ENCODE measurements at places on chromosomes 2 and 18. TPM values are rescaled to one million over a fixed set of nuclear protein-coding genes. Genes with fewer than 3 reads are reported as not detected.

C1GALT1C1L gene
- total RNA-seq, result not detected

SULT1C2 gene
- not detected for total RNA-seq

KCNG2 gene
- total RNA-seq, result not detected

CSRNP3 gene
- not detected for total RNA-seq

TBR1 gene
- not detected for total RNA-seq

MBP gene
- 41.5 TPM for total RNA-seq

DYSF gene
- total RNA-seq, result 3.8 TPM

MARCHF7 gene
- total RNA-seq, result 80.3 TPM

IRS1 gene
- 4.0 TPM for total RNA-seq

FAM124B gene
- 0.25 TPM for total RNA-seq

PRSS56 gene
- total RNA-seq, result not detected

REG1B gene
- total RNA-seq, result not detected

HOXD13 gene
- total RNA-seq, result not detected

- no peak for DNase-seq
Measured at GRCh38 chr2:60364491-60364890, 189.0 kb downstream of the BCL11A start.

DNA sequence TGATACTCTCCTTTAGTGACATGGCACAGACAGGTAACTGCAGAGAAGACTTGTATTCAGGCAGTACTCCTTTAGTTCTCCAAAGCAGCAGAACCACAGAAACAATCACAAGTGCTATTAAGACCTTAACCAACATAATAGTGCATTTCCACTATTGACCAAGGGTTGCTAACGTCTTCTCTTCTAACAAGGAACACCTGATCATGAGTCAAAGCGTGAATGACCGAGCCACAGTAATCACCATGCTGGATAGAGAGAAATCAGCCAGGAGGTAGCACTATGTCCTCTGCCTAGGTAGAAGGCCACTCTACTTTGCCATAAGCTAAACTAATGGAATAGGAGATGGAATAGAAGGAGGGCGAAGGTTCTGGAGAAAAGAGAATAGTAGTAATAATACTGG, 161.0 kb downstream of the ANKRD44 start:
- DNase-seq, result no peak

- no peak for DNase-seq
Measured at GRCh38 chr2:14621114-14621513, 11.4 kb upstream of the LRATD1 start.

GRCh38 chr2:83217854-83218253, 1241.2 kb downstream of the SUCLG1 start:
- no peak for DNase-seq

- no peak for DNase-seq
Measured at GRCh38 chr2:169822785-169823392, 1.8 kb downstream of the METTL5 start.

DNA sequence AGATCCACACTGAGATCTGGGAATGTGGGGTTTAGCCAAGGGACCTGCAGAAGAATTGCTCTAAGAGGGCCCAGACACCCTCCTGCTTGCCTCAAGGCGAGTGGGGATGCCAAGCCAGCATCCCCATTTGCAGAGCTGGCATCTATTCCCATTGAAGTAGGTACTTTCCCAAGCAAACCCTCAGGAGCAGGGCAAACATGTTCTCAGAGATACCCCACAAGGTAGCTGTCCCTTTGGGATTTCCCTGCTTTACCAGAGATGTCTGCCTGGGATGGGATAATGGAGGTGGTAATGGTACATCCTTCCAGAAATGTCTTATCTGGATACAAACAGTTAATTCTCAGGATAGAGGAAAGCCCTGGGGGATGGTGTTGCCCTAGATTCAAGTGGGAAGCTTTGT, 51.2 kb downstream of the GYPC start:
- no peak for DNase-seq

- no peak for DNase-seq
Measured at GRCh38 chr2:2569836-2570235, 238.8 kb upstream of the MYT1L start.

DNA sequence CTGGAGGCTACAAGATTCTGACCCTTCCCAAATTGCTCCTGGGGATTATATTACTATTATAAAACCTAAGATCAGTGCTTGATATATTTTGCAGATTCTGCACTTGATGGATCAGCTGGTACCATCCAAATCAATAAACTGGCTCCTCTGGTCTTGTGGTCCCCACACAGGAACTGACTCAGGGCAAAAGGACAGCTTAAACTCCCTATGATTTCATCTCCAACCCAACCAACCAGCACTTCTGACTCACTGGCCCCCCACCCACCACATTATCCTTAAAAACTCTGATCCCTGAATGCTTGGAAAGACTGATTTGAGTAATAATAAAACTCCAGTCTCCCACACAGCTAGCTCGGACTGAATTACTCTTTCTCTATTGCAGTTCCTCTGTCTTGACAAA, 82.1 kb downstream of the TMEM163 start:
- DNase-seq, result no peak

DNA sequence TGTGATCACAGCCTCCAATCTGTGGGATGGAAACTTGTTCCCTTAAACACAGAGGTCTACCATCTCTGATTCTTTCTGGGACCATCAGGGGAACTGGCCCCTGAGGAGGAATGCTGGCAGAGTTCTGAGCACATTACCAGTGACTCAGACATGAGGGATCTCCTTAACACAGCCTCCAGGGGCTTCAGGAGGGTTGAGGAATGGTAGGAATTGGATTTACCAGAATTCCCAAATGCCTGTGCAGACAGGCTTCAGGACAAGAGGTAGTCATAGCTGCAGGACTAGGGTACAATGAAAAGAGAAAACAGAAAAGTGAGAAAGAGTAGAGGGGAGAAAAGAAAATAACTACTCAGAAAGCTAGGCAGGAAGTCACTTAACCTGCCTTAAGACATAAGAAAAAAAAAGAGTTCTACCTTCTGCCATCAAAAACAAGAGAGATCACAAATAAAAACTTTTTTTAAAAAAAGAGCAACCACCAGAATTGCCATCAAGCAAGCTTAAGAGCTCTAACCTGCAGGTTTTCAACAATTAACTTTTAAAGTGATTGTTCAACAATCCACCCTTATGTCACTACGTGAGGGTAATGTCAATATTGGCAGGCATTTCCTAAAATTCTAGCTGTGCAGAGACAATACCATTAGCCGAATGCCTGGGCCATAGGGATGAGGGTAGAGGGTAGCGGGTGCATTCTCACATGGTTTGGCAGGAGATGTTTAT, 524.4 kb downstream of the BCL11A start:
- DNase-seq, result no peak

- no peak for DNase-seq
Measured at GRCh38 chr2:204665771-204666170, 120.5 kb downstream of the PARD3B start.

- no peak for DNase-seq
Measured at GRCh38 chr18:70822117-70822516, 533.3 kb downstream of the SOCS6 start.

GRCh38 chr2:61238219-61239012, 76.4 kb downstream of the C2orf74 start:
- DNase-seq, result no peak

GRCh38 chr2:228796386-228796785, 474.7 kb downstream of the PID1 start:
- DNase-seq, result no peak

DNA sequence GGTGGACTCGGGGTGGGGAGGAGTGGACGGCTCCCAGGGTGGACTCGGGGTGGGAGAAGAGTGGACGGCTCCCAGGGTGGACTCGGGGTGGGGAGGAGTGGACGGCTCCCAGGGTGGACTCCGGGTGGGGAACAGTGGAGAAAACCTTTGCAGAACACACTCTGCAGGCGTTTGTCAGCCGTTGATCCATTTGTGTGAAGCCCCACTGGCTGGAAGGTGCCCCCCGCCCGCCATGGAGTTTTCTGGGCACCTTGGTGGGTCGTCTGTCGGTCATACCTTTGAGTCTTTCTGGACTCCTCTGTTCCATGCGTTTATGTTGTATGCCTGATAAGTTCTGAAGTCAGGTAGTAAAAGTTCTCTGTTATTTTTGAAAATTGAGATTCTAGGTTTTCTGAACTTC, 12.5 kb downstream of the CTDP1 start:
- DNase-seq, result no peak

GRCh38 chr2:75071766-75072165, 113.3 kb downstream of the POLE4 start:
- DNase-seq, result no peak

GRCh38 chr2:36356298-36356989, 866 bp downstream of the CRIM1 start:
- DNase-seq, result peak; percentile 56

DNA sequence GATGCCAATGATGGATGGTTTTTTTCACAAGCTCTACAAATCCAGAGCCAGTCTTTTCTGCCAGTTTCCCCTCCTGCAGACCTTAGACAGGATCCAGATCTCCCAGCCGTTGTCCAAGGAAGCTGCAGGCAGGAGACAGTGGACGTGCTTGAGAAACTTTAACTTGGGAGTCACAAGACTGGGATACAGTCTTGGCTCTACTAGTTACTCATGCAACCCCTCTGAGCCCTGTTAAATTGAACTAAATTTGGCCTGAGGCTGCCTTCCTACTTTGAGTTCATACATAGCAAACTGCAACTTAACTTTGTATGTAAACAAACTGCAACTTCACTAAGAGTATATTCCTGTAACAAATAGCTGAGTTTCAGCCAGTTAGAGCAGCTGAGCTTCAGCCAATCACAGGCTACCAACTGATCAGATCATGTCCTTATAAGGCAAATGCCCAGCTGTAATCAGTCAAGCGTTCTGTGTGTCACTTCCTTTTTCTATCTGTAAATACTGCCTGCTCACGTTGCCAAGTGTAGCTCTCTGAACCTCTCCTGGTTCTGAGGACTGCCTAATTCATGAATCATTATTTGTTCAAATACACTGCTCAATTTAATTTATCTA, 140.9 kb downstream of the CAPN13 start:
- no peak for DNase-seq

GRCh38 chr18:75809151-75809925, 381.8 kb upstream of the SMIM21 start:
- no peak for DNase-seq

- DNase-seq, result no peak
Measured at GRCh38 chr2:5322396-5322795, 369.8 kb upstream of the SOX11 start.

GRCh38 chr2:45237850-45238542, 228.7 kb upstream of the SIX2 start:
- DNase-seq, result peak; percentile 7

GRCh38 chr2:98070081-98070480, 16.9 kb upstream of the VWA3B start:
- no peak for DNase-seq

DNA sequence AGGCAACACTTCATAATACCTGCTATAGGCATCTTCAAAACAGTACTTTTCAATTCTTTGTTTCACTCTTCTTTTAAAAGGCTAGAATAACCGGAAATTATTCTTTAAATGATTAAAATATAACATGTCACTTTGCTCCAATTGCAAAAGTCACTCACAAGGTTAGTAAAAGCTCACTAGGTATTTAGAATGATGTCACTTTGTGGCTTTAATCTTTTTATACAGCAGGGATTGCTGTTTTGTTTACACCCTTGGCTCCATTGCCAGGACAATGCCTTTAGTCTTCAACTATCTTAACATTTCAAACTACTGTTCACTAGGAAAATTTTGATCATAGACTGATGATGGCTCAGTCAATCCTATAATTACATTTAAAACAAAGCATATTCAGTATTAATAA, 157.1 kb downstream of the BAZ2B start:
- no peak for DNase-seq

GRCh38 chr18:79123948-79124347, 54.8 kb downstream of the ATP9B start:
- DNase-seq, result no peak

DNA sequence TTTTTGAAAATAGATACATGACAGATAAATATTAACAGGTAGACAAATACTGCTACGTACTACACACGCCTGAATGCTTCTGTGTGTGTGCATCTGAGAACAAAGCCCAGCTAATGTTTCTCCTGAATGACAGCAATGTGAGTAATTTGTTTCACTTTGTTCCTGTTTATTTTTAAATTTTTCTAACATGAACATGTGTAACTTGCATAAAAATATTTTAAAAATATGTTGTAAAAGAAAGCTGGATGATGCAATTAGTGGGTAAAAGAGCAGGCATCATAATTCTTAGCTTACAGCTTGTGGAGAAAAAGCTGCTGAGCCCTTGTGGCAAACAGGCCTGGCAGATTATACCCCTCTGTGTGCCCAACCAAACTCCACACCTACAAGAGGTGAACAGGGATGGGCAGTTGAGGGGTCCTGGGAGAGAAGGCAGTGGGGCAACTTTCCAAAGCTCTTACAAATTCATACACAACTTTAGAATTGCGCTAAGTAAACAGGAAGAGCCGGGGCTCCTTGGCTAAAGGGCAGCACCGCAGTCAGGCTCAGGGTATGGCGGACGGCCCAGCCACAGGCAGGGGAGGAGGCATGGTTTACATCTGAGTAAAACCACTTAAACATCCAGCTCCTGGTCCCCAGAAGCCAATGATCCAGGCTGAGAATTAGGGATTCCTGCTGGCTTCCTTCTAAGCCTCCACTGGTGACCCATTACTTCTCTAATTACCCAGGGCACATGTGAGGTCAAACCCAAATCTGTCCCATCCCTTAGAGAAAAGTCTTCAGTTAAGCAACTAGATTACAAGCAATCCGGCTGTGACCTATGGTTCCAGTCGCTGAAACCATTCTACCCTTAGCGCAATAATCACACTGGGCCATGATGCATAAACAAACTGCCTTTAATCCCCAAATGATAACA, 14.0 kb downstream of the PXDN start:
- DNase-seq, result no peak

- DNase-seq, result no peak
Measured at GRCh38 chr2:120551522-120551921, 184.1 kb upstream of the GLI2 start.

DNA sequence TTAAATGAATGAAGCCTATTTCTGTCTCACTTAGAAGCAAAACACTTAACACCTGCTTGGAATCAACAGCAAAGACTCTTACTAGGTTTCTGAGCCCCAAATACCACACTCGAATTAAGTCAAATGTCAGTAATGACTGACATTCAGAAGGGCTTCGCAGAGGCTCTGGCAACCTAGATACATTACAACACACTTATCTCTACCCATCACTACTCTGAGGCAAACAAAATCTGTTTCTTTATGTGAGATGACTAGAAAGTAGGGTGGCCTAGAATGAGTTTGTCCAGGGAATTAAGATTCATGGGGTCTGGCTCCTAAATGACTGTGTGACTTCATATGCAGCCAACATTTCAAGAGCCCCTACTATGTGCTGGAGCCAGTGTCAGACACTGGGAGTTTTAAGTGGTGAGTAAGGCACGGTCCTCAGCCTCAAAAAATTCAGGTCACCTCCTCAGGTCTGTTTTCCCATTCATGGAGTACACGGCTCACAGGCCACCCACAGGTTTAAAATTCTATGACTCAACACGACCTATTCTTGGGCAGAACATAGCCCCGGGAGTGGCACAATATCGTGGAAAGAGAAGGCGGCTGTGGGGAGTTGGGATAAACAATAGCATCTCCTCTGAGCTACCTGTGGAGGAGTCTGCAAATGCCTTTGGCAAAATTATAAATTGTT, 150.3 kb upstream of the ZFP36L2 start:
- DNase-seq, result no peak
